ENCODE measurements at places on chromosomes 2 and 18. TPM values are rescaled to one million over a fixed set of nuclear protein-coding genes. Genes with fewer than 3 reads are reported as not detected.

The UGT1A10 gene
- total RNA-seq = not detected

The HRH4 gene
- not detected for total RNA-seq

The TTL gene
- total RNA-seq = 81.5 TPM

The CFC1 gene
- not detected for total RNA-seq

The OR6B2 gene
- not detected for total RNA-seq

- DNase-seq = no peak
Measured at GRCh38 chr2:175647058-175647457, 355.0 kb downstream of the LNPK start.

- no peak for DNase-seq
Measured at GRCh38 chr2:134852518-134852917, 14.1 kb downstream of the ACMSD start.

GRCh38 chr2:41873102-41874031 lies 174.5 kb upstream of the PKDCC start:
- DNase-seq = no peak

- DNase-seq = no peak
Measured at GRCh38 chr2:181047829-181048228, 67.4 kb downstream of the UBE2E3 start.

DNA sequence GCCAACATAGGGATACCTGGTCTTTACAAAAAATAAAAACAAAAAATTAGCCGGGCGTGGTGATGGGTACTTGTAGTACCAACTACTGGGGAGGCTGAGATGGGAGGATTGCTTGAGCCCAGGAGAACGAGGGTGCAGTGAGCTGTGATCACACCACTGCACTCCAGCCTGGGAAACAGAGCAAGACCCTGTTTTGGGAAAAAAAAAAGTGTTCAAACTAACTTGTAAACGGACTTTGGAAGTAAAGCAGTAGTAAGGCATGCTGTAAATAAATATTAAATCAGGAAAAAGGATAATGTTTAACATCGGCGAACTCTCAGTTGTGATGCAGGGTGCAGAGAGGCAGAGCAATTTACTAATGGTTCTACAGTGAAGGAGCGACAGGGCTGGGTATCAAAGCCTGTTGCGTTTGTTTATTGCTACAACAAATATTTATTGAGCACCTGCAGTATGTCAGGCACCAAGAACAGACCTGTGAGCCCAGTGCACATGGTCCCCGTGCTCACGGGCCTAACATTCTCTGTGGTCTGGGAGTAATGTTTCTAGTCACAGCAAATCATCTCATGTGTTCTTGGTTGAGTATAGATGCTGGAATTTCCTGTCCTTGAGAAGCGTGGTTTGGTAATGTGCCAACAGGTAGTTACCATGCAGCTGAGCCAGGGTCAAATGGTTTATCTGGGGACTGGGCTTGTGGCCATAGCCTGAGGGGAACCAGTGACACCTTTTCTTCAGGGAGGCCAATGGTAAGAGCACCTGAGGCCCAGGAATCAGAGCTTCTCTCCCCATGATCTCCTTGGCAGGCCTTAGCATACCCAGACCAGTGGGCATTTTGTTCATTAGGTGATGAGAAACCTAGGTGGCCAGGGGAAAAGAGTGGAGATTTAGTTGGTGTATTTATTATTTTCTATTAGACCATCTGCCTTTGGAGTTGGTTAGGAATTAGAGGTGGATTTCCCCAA lies 27.9 kb upstream of the GREB1 start:
- no peak for DNase-seq

DNA sequence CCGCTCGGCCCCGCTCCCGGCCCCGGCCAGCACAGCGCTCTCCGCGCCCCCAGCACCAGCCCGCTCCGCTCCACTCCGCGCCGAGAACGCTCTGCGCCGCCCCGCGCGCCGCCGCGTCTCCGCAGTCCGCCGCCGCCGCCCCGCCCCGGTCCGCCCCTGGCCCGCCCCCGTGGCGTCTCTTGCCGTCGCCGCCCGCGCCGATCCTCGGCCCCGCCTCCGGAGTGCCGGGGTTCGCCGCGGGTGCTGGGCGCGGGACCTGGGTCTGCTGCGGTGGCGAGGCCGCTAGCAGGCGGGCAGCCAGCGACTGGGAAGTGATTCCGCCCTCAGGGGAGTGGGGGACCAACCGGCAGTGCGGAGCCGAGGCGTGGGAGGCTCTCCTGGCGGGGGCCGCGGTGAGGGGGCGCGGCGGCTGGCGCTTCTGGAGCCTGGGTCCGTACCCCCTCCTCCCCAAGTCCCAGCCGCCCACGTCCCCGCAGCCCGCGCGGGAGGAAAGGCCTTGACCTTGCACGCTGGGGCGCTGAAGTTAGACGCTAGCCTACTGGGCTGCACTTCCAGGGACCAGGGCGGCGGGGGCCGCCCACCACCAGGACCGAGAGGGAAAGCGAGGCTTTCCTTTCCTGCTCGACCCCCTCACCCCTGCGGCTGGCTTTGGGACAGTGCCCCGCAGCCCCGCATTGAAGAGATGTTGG lies at the start of gene HS6ST1:
Gene HS6ST1, minus strand, starts transcription at position 93 of the 689 bp plus-strand sequence. CDS start 305 bp downstream, outside the sequence.
- DNase-seq = no peak

DNA sequence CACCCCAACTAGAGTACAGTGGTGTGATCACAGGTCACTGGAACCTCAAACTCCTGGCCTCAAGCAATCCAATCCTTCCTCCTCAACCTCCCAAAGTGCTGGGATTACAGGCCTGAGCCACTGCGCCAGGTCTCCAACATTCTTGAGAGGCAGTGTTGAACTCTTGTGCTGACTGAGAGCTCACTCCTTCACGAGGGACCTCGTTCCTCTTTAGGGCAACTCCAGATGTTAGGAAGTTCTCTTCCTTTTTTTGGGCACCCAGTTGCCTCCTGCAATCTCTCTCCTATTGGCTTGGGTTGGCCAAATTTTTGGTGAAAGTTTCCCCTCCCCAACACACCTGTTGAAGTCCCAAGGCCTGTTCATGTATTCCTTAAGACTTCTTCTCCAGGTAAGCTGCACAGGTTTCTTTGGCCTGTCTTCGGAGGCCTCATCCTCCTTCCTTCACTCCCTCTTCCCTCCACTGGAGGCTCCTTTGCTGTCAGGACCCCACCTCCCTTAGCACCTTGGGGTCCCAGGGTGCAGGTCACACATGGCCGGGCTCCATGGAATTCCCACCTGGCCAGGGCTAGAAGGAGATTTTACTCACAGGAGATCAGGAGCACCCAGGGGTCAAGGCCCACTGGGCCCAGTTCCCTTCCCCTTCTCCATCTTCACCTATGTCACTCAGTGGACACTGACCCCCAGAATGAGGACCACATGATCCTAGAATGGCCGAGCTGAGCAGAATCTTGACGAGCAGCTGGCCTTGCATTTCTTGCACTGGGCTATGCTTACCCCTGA lies 94.6 kb upstream of the SMAD2 start:
- DNase-seq = no peak

DNA sequence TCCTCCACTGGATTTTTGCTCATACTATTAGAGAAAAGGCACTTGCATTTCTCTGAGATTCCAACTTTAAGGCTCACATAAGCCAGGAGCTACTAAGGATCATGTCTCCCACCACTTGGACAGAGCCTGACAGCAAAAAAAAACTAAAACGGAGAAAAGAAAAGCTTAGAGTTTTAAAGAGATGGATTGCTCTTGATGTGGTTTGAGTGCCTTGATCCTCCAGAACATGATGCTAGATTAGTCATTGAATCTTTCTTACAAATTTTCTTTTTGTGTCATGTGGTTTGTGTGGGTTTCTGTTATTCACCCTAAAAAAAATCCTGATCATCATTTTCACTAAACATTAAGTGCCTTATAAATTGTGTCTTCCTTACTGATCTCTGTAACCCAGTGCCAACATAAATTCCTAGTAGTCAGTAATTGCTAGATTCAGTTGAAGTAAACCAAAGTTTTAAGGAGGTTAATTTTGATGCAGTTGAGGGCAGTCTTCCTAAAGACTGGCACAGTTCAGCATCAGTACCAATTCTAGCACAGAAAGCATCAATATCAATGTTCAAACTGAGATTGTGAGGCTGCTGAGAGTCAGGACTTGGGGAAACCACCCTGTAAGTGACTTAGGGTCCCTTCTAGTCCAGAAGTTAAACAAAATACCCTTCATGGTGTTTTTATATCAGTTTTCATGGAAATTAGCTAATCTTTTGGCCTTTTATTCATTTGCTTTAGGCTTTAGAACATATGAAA lies 206.3 kb downstream of the RAD51AP2 start:
- DNase-seq = no peak

DNA sequence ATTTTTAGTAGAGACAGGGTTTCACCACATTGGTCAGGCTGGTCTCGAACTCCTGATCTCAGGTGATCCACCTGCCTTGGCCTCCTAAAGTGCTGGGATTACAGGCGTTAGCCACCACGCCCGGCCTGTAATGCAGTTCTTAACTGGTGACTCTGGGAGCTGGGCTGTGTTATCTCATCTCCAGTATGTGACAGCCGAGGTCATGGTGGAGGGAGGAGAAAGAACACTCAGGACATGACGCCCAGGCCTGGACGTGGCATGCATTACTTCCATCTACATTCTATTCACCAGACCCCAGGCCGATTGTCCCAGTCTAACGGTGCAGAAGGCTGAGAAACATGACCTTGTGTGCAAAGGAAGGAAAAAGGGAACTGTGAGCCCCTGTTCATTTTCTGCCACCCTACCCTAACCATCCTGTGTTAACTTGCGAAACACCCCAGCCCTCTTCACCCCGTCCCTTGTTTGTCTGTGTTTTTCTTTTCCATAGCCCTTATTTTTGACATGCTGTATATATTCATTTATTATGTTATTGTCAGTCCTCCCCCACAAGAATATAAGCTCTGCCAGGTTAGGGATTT lies 88.1 kb upstream of the ASAP2 start:
- DNase-seq = no peak

DNA sequence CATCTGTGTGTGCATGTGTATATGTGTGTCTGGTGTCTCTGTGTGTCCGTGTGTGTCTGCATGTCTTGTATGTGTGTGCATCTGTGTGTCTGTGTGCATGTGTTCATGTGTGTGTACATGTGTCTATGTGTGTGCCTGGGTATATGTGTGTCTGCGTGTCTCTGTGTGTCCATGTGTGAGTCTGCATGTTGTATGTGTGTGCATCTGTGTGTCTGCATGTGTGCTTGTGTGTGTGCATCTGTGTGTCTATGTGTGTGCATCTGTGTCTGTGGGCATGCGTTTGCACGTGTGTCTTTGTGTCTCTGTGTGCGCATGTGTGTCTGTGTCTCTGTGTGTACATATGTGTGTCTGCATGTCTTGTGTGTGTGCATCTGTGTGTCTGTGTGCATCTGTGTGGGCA lies 207.7 kb downstream of the TNS1 start:
- DNase-seq = no peak

- no peak for DNase-seq
Measured at GRCh38 chr2:239382384-239382880, 18.4 kb downstream of the HDAC4 start.

DNA sequence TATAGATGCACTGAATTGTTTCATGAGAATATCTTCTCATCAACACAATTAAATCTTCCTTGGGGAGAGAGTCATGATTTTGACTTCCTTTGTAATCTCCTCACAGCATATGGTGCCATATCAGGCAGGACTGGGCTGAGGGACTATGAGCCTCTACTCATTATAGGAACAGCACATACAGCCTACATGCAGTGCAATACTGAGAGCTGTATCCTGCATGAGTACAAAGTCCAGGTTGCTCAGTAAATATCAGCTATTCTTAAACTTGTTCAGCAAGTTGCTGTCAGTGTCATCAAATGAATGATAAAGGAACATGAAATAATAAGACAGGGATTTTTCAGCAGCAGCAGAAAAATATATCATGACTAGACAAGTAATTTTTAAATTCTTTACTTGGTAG lies 10.8 kb downstream of the DLGAP1 start:
- DNase-seq = no peak

GRCh38 chr18:13524811-13525210 lies 201.5 kb downstream of the FAM210A start:
- no peak for DNase-seq

DNA sequence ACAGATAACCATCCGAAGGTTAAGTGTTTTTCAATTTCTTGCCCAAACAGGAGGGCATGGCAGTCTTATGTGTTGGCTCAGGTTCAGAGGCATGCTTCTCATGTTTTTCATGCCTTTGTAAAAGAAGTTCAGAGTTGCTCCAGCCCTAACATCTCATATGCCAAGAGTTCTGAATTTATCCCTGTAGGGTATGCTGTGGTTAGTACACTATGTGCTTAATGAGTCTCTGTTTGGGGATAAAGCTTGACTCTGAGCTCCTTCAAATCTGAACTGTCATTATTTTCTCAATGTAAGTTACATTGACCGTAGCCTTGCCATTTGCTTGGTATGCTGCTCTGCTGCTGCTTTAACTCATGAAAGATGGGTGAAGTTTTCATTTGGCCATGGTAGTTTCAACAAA lies 67.9 kb upstream of the PNPT1 start:
- DNase-seq = no peak

DNA sequence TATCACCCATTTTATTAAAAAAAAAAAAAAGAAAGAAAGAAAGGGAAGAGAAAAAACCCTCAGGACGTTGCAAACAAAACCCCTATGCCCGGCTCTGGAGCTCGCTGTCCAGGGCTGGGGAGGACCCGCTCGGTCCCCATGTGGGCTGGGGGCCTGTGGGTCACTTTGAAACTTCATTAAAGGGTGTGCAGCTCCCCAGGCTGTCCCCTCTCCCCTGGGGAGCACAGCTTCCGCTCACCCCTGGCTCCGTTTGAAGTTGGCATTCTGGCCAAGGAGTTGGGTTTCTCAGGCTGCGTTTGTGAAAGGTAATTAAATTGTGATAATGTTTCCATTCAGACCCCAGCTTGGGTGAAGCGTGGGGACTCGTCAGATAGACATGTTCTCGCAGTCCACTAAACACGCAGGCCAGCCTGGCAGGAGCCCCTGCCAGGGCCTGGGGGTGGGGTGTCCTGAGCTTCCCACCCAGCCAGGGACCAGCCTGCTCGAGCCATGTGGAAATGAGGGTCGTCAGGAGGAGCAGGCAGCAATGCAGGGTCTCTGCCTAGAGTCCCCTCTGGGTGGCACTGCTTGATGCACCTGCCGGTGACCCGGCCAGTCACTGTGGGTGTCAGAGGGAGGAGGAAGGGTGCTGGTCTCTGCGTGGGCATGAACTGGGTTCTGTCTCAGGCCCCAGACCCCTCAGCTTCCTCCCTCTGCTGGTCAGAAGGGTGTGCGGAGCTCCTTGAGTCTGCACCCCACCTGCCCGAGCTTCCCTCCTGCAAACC lies 166.2 kb downstream of the INHBB start:
- no peak for DNase-seq

- DNase-seq = no peak
Measured at GRCh38 chr2:236633775-236634560, 64.3 kb downstream of the ACKR3 start.

DNA sequence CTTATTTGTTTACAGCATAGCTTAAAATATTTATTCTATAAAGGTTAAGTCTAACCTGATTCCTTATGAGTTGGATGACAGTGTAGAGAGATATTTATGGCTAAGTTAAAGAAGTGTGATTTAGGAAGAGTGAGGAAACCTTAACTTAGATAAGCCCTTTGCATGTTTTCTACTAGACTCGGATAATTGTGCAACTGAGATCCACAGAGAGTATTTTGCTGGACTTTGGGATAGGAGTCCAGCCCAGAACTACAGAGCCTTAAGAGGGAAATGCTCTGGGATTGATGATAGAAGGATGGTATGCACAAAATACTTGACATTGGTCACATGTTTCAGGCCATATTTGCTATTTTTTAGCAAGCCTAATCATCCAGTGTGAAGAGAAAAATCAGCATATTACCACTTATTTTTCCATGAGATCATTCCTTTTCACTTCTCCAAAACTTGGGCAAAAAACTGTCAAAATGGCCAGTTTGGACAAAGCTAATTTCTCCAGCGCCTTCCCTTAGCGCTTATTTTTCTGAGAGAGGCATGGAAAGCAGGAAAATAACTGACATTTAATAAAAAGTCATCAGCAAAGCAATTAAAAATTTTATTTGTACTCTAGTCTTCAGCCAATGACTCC lies 3.1 kb downstream of the CD28 start:
- DNase-seq = no peak

Data from Panc1 (cell line).